GM12891 (cell line): ENCODE measurements at places on chromosomes 7 and 10.

DNA sequence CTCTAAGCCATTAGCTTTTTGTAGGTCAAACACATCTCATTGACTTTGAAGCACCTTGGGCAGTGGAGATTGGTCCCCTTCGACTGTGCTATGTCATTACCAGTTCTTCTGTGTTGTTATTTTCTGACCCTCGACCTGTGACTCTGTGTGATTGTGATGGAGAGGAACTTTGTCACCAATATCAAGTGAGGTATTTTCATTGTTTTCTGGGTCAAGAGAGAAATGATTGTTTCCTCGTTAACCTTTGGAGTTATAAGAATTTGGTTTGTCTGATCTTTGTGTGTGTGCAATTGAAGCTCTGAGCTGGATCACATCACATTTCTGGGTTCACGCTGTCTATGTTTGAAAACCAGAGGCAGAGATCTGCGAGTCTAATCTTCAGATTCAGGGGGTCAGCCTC, 432.2 kb upstream of the KLF6 start:
- no peak for DNase-seq

GRCh38 chr10:61974601-61975390, 73.3 kb downstream of the ARID5B start:
- no peak for DNase-seq

- no peak for DNase-seq
Observed at GRCh38 chr10:29980084-29980483, 79.3 kb downstream of the JCAD start.

DNA sequence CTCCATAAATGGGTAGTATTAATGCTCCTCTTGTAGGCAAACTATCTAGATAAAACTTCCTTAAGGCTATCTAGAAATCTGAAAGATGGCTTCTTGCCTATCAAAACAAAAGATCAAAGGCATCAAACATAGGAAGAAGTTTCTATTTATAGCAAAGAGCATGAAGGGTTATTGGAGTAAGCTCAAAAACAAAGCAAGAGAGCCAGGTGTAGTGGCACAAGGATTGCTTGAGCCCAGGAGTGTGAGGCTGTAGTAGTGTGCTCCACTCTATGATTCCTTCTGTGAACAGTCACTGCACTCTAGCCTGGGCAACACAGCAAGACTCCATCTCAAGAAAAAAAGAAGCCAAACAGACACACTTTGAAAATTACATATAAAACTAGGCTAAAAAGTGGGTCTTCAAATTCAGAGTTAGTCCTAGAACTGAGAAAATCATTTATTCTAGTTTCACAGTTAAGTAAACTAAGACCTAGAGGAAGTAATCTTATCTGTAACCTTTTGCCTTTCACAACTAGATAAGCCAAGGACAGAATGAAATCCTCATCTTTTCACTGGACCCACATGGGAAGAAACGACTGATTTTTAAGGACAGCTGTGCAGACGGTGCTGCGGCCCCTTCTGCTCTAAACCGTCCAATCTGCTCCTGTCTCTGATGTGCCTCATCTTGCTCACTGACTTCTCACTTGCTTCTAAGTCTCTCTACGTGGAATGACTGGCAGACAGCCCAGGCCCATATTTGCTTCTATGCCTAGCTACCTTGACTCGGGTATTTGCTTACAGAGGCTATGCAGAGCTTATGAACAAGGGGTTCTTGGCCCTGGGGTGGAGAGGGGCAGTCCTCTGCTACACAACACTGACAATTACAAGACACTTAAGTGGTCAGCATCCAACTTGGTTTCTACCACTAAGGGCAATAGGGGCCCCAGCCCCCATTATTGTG, 50.0 kb downstream of the ESYT2 start:
- no peak for DNase-seq

DNA sequence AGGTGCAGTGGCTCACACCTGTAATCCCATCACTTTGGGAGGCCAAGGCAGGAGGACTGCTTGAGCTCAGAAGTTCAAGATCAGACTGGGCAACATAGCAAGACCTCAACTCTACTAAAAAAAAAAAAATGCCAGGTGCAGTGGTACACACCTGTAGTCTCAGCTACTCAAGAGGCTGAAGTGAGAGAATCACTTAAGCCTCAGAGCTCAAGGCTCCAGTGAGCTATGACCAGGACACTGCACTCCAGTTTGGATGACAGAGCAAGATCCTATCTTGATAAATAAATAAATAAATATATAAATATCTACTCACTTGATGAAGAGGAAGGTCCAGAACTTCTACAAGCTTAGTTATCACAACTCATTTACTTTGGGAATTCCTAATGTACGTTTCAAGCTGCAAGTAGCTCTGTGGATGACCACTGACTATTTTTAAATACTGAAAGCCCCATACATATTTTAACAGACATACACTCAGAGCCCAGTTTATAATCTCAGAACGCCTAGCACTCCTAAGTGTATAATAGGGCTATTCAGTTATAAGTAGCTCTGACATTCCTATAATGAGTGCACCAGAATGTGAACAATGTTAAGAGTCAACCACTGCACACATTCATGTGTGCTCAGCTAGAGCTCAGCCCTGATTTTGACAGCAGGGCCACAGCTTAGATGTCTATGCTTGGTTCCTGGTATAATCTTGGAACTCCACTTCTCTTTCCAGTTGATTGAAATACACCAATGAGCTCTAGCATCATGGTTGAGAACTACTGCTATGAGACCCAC, 119.1 kb downstream of the CUBN start:
- no peak for DNase-seq

DNA sequence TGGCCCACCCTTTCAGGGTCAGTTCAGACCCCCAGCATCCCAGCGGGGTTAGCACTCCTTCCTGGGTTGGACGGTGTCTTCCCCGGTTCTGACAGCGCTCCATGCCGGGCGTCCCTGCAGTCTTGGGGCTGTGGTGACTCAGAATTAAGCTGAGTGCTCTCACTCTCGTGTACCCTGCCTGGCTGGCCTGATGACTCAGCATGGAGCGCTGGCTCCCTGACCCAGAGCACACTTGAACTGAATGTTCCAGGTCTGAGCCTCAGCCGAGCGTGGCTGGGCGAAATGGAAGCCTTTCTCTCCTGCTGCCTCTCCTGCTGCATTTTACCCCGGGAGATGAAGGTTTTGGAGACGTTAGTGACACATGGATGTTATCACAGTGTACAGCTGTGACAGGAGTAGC, 7.1 kb downstream of the BAG3 start:
- DNase-seq = no peak

- DNase-seq = no peak
Observed at GRCh38 chr10:126634911-126635310, 35.6 kb downstream of the C10orf90 start.

DNA sequence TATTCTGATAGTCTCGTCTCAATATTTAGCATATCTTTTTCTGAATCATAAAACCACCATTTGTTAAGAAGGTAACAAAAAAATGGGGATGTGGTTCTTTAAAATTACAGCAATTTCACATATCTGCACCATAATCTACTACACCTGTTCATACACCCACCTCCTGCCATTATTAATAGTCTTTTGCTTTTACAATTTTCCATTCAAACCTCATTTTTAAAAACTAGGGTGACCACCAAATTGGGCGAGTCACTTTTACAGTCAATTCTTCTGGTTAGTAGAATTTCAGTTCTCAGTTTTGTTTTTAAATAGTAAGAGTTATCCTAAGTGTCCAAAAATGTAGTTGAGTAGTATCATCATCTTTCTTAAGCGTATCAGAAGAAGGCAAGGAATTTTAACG, 48.4 kb upstream of the GSAP start:
- no peak for DNase-seq

DNA sequence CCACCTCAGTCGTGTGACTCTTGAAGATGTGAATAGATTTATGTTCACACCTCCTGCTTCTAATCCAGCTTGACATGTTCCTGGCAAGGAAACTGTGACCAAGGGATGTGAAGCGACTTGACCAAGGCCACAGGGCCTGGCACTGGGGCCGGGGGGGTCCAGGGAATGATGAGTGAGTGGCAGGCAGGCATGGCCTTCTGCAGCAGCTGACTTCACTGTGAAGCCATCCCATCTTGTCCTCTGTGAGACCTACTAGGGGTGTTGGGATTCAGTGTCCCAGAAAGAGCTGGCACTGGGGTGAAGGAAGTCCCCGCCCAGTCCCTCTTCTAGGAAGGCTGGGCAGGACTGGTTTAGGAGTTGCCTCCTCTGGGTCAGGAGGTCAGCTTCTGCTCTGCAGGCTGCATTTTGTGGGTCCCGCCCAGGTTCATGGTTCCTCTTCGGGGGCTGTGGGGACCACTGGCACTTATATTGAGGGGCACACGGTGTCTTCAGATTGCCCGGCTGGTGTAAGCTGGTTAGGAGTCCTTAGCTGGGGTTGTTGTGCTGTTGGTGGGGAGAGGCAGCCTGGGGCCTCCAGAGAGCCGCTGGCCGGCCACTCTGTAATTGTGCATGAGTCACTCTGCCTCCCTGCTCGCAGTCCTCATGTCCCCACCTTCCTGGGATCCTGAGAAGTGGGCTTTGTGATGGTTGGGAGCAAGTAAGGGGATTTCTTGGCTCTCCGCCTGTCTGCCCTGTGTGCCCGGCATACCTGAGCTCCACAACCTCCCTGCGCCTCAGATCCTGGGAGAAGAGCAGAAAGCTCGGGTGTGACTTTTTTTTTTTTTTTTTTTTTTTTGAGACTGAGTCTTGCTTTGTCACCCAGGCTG, 11.0 kb downstream of the ZMIZ1 start:
- DNase-seq = no peak

GRCh38 chr10:26468700-26469099, 30.6 kb downstream of the APBB1IP start:
- DNase-seq = no peak

DNA sequence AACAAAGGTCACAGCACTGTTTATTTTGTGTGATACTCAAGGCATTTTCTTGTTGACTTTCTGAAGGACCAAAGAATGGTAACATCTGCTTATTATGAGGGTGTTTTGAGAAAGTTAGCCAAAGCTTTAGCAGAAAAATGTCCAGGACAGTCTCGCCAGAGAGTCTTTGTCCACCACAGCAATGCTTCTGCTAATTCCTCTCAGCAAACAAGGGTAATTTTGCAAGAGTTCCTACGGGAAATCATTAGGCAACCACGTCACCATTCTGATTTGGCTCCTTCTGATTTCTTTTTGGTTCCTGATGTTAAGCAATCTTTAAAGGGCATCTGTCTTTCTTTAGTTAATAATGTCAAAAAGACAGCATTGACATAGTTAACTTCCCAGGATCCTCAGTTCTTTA, 639.3 kb upstream of the STEAP1 start:
- DNase-seq = no peak

- no peak for DNase-seq
Observed at GRCh38 chr7:50217821-50218281, 86.7 kb upstream of the IKZF1 start.

DNA sequence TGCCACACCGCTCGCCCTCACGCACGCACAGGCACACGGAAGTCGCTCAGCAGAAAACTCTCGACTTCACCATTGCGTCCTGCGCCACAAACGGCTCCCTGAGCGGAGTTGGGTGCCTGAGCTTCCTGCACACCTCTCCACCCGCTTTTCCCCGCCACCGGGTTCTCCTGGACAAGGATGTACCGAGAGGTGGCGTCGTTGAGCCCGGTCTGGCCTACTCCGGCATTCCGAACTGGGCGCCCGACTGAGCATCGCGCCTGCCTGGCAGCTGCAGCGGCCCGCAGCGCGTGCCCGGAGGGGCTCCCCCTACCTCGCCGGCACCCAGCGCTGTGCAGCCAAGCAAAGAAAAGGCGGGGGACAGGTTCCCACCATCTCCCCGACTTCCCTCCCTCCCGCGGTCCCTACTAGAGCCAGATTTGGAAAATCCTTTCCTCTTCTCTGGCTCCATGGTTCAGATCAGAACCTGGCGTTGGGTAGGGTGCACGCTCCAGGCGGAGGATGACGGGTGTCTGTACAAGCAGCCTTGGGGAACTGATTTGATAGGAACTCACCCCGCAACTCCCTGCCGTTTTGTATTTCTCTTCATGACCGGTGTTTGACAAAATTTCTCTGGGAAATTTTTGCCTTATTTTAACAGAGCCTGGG, 1.7 kb downstream of the SORCS3 start:
- no peak for DNase-seq

GRCh38 chr10:50527442-50528043, 96.2 kb downstream of the SGMS1 start:
- no peak for DNase-seq

GRCh38 chr7:79050603-79051002, 402.9 kb downstream of the MAGI2 start:
- DNase-seq = no peak

- DNase-seq = no peak
Observed at GRCh38 chr10:43252166-43252782, 14.6 kb downstream of the RASGEF1A start.

GRCh38 chr10:132803416-132804210, 17.7 kb upstream of the NKX6-2 start:
- DNase-seq = no peak

DNA sequence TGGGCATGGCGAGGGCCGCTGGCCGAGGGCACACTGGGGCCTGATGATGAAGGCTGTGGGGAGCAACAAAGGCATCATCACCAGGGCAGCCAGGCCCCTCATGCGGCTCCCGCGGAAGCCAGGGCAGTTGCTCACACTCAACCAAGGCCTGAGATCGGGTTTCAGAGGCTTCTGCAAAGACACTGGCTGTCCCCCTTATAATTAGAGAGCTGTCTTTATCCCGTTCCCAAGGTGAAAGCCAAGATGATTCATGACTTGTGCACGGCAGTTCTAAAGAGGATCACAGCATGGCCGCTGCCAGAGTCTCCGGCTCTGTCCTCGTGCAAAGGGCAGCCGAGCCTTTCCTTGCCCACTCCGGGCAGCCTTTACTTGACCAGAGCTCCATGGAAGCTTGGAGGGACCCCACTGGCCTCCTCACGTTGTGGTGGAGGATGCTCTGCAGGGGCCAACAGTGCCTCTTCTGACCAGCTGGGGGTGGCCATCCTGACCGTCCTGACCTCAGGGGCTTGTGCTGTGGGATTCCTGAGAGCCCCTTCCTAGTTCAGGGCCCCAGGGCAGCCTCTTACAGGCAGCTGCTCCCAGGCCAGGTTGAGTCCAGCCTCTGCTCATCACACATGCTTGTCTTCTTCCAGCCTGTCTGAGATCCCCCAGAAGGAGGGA, 82.3 kb downstream of the PRKAG2 start:
- no peak for DNase-seq

- no peak for DNase-seq
Observed at GRCh38 chr10:96153070-96153469, 23.0 kb downstream of the ZNF518A start.

DNA sequence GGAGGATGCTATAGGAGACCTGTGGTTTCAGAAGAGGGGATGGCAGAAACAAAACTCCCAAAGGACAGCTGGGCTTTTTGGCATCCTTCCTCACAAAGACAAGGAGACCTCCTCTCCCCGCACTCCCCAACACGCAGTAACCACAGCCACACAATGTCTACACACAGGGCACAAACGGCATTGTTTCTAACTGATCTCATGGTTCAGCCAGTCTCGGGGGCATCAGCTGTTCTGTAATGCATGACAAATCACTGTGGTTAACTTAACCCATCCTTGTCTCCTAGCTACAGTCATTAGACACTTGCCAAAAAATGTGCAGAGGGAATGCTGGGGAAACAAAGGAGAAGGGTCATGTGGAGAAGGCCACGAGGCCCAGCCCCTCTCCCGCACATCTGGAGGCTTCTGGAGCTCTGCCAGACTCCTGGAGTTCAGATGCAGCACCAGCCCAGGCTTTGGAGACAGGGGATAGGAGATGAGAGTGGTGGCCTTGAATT, 7.6 kb upstream of the ADAMTS14 start:
- DNase-seq = no peak

GRCh38 chr10:109934958-109935793, 11.9 kb upstream of the XPNPEP1 start:
- DNase-seq = no peak
